Right kidney (tissue), 9 donors: ENCODE measurements at places on chromosomes 1 and 21.
A peak's percentile ranks its signal among the peaks of the same experiment; 100 is the strongest.

GRCh38 chr1:64663668-64664067, 81.2 kb upstream of the RAVER2 start:
- DNase-seq: no peak

GRCh38 chr1:9312168-9312720, 19.6 kb downstream of the SPSB1 start:
- DNase-seq: no peak

- DNase-seq: no peak
Measured at GRCh38 chr1:47976728-47977127, 20.5 kb downstream of the TRABD2B start.

DNA sequence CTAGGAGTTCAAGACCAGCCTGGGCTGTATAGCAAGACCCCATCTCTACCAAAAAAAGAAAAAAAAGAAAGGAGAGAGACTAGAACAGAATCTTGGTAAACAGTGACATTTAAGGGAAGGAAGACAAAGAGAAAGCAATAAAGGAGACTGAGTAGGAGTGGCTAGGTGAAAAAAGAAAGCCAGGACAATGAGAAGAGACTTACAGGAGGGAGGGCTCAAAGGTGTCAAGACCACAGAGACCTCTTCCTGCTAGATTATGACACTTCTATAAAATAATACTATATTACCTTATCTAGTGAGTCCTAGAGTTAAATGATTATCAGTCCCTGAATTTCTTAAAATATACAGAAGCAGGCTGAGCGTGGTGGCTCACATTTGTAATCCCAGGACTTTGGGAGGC, 10.1 kb upstream of the EPRS1 start:
- no peak for DNase-seq

DNA sequence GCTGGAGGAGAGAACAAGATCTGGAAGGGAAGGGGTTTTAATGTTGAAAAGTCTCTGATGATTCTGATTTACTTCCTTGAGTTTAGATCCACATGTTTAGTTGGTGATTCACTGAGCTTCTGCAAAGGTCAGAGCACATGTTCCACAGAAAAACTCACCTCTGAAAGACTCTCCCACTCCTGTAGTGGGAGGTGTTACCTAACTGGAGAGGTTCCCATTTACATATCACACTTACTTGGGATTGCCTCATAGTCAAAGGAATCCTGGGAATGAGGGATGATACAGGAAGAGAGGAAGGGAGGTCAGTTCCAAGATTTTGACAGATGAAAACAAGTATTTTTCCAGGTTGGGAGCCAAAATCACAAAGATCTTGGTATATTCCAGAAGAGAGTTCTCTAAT, 2.7 kb upstream of the NTNG1 start:
- no peak for DNase-seq

DNA sequence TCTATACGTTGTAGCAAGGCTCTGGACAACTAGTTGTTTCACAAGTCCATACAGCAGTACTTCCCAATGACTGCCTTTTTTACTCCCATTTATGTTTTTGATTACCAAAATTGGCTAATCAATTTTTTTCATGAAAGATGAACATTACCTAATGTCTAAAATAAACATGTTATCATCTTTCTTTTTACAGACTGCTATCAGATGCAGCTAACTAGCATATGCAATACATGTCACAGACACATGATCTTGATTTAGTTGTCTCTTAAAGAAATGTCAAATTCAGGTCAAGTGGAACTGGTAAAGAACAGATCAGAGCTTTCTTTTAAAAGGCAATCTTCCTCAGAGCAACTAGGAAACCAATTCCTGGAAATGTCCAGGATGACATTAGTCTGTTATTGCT, 630 bp upstream of the DBT start:
- no peak for DNase-seq

- no peak for DNase-seq
Measured at GRCh38 chr1:201496296-201496690, 10.6 kb downstream of the CSRP1 start.

DNA sequence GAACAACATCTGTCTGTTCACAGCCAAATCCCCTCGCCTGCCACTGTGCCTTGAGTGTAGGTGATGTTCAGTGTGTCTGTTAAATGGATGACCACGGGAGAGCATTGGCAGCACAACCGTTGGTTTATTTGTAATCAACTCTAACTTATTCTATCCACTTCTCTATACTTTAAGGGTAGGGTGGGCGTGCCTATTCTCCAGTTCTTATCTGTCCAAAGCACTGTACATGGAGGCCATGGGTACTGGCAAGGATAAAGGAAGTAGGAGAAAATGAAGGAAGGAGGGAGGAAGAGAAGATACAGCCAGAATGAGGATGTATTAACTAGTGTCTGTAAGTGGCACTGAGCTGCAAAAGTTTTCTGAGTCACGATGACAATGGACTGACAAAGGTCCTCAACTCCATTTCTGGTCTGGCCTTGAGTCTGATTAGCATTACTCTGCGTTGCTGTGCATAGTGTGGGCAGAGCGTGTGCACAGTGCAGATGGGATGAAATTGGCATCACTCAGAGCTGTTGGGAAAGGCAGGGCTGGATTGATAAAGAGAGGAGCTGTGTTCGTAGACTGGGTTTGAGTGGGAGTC, 7.1 kb downstream of the RHOU start:
- DNase-seq: no peak

- DNase-seq: no peak
Measured at GRCh38 chr1:46244656-46245371, 2.7 kb upstream of the RAD54L start.

GRCh38 chr1:174799136-174799479, 200.6 kb upstream of the CACYBP start:
- no peak for DNase-seq

- no peak for DNase-seq
Measured at GRCh38 chr1:88742531-88742930, 58.5 kb downstream of the PKN2 start.

GRCh38 chr1:58896246-58897183, 112.7 kb upstream of the JUN start:
- DNase-seq: peak; percentile 38

GRCh38 chr1:214310010-214310409, 29.1 kb downstream of the SMYD2 start:
- DNase-seq: no peak

DNA sequence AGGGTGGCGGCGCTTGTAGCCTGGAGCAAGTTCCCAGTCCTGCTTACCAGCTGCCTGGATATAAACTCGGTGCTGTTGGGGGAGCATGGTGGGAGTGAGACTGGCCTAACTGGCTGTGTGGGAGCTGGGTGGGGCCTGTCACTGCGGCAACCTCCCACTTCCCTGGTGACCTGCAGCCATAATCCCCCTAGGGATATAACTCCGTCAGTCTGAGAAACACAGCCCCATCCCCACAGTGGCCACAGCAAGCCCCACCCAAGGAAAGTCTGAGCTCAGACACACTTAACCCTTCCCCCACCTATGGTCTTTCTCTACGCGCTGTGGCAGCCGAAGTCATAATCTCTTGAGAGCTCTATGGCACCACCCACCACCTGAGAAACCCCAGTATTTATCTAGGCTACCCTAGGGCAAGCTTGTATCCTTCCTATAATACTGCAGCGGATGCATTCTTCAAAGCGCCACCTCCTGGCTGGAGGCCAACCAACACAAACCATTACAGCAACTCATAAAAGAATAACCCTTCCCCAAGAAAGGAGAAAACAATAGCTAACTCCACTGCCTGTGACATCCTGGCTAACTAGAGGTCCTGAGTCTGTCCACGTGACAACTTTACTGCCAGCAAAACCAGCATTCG, 57.4 kb downstream of the ZNF648 start:
- DNase-seq: no peak

GRCh38 chr1:184056921-184057555, 5.5 kb downstream of the TSEN15 start:
- DNase-seq: no peak

DNA sequence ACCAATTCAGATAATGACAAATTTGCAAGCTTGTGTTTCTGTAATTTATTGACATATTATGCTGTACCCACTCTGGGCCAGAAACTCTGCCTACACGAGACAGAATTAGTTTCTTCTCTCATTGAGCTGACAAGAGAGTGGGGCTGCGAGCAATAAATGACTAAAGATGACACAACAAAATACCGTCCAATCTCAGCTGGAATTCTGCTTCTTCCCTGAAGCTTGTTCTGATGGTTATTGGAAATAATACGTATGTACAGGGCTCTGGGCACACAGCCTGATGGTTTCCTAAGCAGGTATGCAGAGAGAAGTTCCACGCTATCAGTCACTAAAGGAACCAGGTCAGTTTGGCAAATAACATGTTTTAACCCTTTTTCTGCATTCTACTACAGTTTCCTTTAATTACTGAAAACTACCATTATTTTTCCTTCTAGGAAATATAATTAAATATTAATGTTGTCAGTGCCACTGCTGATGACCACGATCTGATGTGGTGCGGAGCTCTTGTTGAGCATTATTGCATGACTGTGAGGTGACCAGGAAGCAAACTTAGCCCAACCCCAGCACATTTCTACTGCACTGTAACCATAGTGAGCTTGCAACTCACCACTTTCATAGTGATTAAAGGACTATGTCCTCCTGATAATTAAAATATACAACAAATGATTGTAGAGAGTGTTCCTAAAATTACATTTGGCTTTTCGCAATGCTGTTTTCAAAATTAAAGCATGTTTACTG, 221.4 kb upstream of the L1TD1 start:
- no peak for DNase-seq

- no peak for DNase-seq
Measured at GRCh38 chr1:218480137-218480536, 135.0 kb downstream of the TGFB2 start.

DNA sequence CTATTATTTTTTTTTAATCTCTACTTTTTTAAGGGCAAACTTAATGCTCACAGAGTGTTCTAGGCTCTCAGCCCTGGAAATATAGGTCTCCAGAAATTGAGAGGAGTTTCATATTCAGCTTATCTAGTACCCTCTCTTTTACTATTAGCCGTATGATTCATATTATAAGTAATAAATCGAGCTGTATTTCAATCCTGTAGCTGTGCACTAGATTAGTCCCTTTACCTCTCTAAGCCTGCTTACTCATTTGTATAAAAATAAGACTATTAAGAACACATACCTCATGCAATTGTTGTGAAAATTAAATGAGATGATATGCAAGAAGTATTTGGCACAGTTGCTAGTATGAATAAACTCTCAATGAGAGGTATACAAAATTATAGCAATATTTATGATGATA, 128.2 kb upstream of the HOOK1 start:
- no peak for DNase-seq

DNA sequence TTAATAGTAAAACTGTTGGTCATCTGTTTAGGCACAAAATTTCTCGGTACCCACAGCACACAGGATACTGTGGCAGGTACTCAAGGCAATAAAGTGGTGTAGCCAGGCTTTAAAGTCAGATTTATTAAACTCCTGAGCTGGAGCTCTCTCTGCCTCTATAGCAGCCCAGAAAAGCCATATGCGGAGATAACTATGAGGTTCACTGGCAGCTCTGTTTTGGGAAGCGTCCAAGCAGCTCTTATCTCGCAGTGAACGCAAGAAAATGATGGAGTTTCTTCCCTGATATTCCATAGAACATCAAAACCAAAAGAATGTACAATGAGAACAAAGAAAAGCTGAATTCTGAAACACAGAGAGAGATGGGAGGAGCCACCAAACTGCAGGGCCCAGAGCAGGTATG, 248.3 kb downstream of the C1orf94 start:
- DNase-seq: no peak

DNA sequence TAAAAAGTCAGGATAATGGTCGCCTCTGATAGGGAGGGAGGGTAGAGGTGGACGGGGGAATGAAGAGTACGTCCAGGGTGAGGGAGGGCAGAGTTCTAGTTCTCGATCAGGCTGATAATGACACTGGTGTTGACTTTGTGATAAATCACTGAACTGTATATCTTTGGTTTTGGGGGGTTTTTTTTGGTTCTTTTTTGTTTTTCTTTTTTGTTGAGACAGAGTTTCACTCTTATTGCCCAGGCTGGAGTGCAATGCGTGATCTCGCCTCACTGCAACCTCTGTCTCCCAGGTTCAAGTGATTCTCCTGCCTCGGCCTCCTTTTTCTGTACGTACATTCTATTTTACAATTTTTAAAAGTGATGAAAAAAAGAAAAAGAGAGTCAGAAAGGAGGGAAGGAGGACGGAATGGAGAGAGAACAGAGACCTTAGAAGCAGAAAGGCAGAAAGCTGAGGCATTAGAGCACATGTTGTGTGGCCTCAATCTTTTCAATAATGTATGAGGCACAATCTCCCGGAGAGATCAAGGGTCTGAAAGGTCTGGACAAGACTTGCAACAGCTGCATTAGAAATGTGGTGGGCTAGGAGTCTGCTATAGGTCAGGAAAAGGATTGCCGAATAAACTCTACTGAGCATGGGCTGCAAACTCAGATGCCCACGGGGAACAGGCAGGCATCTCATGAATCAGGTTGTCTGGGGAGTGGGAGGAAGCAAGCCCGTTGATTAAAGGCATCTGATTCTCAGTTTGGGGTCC, 174.8 kb downstream of the TOMM20 start:
- DNase-seq: no peak

DNA sequence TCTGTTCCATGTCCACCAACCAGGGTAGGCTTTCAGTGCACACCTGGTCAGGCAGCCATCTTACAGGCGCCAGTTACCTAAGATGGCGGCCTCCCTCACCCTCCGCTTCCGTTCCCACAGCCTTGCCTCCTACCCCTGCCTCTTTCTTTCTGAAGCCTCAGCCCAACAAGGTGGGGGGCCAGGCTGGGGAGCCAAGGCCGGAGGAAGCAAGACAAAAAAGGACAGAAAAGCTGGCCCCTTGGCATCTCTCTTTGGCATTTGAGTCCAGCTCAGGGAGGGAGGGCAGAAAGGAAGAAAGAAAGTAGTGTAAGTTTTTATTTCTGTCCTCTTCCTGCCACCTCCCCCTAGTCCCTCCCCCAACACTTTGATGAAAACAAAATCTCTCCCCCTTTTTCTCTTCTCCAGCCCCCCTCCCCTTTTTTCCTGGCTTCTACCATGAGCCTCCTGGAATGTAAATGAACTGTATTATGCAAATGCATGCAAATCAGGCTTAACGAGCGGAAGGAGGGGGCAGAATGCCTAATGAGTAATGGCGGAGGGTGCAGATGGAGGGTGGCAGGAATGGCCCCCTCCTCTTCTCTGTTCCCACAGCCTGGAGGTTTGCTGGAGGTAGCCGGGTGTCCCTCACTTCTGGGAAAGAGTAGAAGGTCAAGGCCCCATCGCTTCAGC, 43.8 kb downstream of the RHBG start:
- no peak for DNase-seq

DNA sequence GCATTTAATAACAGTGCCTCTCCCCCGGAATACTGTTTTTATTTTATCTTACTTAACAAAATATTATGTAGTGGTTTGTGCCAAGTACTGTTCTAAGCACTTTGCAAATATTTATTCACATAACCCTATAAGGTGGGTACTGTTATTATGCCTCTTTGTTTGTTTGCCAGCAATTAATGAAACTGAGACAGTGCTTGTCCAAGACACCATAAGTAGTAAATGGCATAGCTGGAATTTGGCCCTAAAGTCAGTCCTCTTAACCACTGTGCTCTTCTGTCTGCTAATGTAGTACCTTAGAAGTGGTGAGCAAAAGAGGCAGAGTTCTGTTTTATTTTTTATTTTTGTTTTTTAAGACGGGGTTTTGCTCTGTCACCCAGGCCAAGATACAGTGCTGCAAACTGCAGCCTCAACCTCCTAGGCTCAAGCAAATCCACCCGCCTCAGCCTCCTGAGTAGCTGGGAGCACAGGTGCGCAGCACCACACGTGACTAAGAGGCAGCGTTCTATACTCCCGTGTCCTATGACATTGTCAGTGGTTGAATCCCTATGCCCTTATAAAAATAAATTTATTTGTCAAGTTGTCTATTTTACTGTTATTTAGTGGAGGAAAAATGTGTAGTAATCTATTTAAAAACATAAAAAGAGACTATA, 165.8 kb downstream of the CLEC20A start:
- DNase-seq: no peak

GRCh38 chr1:145962157-145963102, 1.9 kb downstream of the ANKRD34A start:
- DNase-seq: peak; percentile 36
